Right renal cortex interstitium (tissue), 3 donors: ENCODE measurements at places on chromosomes 2 and 18. TPM values are rescaled to one million over a fixed set of nuclear protein-coding genes. Genes with fewer than 3 reads are reported as not detected.
A peak's percentile ranks its signal among the peaks of the same experiment; 100 is the strongest.

GRCh38 chr2:143263066-143263625, 133.9 kb downstream of the ARHGAP15 start:
- no peak for DNase-seq

The GNLY gene
- polyA plus RNA-seq = 0.17 TPM

DNA sequence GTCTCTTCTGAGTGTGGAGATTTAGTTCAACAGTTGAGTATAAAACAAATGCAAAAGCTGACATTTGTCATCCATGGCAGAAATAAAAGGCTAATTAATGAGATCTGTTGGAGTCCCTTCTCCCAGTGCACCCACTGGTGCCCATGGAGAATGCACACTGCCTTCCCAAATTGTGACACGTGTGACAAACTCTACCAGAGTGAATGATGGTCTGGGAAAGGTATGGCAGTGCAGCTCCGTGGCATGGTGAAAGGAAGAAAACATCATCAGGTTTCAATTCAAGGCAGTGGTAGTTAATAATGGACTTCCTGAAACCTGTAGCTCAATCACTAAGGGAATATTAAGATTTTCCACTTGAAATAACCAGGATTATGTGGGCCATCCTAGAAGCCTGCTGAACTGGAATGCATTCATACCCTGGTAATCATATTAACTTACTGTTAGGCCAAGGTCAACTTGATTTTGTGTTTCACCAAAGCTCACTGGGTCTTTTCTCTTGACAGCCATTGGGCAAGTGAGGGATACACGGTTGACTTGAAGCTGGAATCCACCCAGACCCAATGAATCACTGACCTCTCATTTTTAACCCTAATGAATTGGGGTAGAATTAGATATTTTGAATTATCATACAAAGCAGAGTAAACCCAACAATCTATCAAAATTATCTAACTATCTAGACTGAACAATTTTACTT, 167.6 kb downstream of the AFF3 start:
- DNase-seq = no peak

The MEMO1 gene
- polyA plus RNA-seq = 35.4 TPM

DNA sequence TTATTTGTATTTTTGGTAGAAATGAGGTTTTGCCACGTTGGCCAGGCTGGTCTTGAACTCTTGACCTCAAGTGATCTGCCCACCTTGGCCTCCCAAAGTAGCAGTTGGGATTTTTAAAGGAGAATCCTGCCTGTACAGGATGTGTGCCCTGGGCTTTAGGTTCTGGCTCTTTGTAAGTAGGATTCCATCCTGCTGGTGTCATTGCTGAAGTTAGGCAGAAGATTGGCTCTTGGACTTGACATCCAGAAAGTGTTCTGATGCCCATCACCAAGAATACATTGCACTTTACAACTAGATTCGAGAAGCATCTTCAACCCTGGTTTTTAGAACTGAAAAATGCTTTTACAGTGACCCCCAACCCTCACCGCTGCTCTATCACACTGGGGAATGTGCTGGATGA, 4.4 kb upstream of the TWIST2 start:
- no peak for DNase-seq

DNA sequence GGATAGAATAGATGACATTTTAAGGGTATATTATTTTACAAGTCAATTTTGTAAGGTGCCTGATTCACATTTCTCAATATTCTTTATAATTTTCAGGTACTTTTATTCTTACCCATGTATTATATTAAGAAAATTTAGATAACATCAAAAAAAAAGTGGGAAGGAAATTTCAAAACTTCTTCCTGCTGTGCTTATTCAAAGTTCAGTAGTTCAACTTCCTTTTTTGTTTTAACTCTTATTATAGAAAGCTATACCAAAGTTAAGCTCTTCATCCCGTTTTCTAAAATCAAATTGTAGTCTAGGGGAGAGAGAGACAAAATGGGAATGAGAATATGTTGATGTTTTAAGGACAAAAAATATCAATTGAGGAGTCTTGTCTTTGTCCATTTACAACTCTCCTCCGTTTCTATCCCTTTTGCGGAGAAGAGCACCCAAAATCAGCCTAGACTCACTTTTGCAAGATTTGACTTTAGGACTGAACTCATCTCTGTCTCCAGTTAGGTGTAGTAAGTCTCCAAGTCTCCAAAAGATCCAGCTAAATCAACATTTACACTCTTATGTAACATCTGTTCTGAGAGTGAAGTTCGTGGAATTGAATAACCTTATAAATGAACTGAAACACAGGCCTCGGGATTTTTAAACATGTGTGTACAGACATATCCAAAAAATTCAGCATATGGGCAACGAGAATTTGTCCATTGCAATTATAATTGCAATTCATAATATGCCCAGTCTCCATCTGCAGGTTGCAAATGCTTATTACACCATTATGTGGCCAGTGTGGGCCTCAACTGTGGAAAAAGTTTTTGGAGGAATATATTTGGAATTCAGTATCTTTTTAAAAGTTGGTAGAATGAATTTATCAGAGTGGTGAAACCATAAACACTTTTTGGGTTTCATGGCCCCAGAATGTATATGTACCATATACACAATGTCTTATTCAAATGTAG, 23.9 kb downstream of the FAM124B start:
- no peak for DNase-seq

GRCh38 chr18:31789409-31789808, 28.7 kb upstream of the SLC25A52 start:
- no peak for DNase-seq

DNA sequence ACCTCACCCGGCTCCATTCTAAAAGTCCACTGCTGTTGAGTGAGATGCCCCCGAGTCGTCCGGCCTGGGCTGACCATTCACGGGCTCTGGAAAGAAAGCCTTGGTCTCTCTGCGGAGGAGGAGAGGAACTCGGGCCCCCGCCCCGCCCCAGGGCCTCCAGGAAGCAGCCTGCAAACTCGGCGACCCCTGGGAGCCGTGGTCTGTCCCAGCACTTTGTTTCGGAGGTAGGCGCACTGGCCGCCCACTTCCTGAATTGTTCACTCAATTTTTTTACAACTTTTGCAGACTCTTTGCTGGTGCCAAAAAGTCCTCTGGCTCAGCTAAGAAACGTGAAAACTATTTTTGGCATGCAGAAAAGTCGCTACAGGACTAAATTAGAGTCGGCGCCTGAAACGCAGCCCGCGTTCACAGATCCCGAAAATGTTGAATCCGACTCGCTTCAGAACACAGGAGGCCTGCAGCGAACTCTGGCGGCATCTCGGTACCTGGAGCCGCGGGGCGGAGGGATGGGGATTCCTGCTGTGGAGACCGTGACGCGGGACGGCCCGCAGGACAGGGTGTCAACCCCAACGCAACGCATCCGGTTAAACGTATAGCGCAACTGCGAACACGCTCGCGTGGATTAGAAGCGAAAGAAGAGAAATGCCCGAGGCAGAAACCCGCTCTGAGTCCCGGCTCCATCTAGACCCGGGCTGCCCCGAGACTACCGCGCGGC, 1.5 kb downstream of the PXDN start:
- peak; percentile 83 for DNase-seq

- DNase-seq = no peak
Measured at GRCh38 chr2:143936848-143937722, 582.8 kb downstream of the ZEB2 start.

DNA sequence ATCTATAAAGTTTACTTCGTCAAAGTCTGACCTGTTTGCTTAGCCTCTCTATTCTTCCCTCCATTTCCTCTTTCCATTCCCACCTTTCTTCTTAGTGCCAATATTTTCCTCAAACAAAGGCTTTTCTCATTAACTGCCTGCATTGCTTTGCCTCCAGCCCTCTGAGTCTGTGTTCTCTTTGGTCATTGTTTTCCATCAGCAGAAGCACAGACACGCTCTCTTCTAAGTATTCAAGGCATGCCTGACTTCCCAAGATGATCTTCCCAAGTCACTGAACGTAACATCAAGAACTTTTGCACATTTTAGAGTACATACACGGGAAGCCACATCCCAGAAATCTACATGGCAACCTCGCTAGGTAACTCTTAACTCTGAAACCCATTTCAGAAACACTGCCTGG, 32.6 kb upstream of the ANXA4 start:
- no peak for DNase-seq

GRCh38 chr2:160145471-160145870, 54.6 kb downstream of the ITGB6 start:
- no peak for DNase-seq

DNA sequence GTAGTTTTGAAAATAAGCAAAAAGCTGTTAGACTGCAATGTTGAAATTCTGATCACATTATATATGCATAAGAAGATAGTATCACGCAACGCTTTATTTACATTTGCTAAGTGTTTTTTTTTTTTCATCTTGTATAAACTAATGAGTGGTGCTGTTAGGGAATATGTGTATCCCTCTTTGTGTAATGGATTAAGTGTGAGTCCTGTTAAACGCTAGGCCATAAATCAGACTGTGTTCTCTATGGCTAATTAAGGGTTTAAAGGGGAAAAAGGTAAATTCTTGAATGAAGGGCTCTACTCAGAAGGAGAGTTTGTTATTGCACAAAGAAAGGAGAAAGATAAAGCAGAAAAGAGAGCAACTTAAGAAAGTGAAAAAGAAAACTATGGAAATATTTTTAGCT, 4.8 kb upstream of the ASXL3 start:
- no peak for DNase-seq

DNA sequence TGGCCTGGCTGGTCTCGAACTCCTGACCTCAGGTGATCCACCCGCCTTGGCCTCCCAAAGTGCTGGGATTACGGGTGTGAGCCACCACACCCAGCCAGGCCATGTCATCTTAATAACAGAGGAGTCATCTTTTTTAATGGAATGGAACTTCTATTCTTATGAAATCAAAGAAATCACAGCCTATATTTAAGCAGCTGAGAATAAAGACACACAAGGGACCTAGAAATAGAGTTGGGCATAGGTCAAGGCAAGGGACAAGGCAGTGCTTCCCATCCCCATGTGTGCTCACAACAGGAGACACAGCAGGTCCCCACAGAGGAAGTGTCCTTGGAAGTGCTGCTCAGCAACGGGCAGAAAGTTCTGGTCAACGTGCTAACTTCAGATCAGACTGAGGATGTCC, 3.2 kb downstream of the SNX17 start:
- no peak for DNase-seq

The PCBP1 gene
- polyA plus RNA-seq = 260 TPM

GRCh38 chr18:28961669-28962228, 784.8 kb upstream of the CDH2 start:
- DNase-seq = no peak

The CFAP221 gene
- polyA plus RNA-seq = 19.6 TPM

The RAB11FIP5 gene
- polyA plus RNA-seq = 45.0 TPM

GRCh38 chr2:234178330-234179030, 128.0 kb downstream of the SPP2 start:
- DNase-seq = no peak

DNA sequence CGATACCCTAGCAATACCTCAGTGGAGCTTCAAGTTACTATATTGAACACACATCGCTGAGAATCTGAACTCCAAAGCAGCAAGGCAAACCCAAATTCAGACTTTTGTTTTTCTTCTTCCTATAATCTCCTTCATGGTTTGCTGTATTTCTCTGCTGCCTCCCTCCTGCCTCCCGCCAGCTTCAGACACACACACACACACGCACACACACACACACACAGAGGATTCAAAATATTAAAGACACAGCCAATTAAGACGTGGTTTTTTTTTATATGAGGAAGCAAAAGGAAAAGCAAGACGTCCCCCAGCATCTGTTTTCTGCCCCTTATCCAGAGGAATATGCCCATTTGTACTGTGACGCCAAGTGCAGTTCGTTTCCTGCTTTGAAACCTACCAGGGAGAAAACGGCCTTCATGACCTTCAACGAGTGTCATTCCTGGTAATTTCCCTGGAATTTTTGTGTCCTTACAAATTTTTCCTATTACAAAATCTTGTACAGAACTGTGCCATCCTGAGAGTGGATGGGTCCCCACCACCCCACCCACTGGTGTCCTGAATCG, 547.9 kb upstream of the ID2 start:
- DNase-seq = no peak

The RNF149 gene
- polyA plus RNA-seq = 39.3 TPM

- DNase-seq = no peak
Measured at GRCh38 chr2:174667250-174667860, 69.8 kb upstream of the WIPF1 start.

The PRKAG3 gene
- 0.07 TPM for polyA plus RNA-seq

The CXCR1 gene
- not detected for polyA plus RNA-seq

GRCh38 chr2:109214651-109215371, 85.8 kb downstream of the SH3RF3 start:
- no peak for DNase-seq

GRCh38 chr2:177020524-177021119, 192.0 kb upstream of the HNRNPA3 start:
- DNase-seq = no peak

DNA sequence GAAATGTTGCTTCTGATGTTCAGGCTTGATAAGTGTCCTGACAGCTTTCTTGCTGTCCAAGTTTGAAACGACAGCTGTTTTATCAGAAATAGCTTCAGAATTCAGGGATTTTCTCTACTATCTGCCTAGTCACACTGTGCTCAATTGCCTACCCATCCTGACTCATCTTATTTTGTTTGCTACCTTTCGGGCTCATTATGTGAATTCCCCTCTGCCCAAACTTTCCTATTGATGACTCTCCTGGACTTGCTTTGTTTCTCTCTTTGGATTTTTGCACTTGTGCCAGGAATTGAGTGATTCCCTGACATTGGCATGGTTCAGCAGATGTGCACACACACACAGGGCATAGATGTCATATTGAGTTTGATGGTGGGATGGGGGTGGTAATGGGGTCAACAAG, 1052.6 kb upstream of the PIK3C3 start:
- no peak for DNase-seq

DNA sequence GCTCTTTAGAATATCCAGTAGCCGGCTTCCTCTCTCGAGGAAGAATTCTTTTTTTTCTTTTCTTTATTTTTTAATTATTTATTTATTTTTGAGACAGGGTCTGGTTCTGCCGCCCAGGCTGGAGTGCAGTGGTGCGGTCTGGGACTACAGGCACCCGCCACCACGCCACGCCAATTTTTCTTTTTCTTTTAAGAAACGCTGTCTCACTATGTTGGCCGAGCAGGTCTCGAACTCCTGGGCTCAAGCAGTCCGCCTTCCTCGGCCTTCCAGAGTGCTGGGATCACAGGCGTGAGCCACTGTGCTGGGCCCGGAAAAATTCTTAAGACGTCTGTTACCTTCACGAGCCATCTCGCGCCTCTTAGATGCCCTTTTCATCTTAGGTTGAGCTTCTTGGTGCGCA, 931 bp upstream of the TMEM131 start:
- DNase-seq = no peak

- DNase-seq = no peak
Measured at GRCh38 chr18:8480506-8481328, 128.5 kb upstream of the RAB12 start.

- no peak for DNase-seq
Measured at GRCh38 chr2:215280326-215280725, 31.5 kb upstream of the ATIC start.

- no peak for DNase-seq
Measured at GRCh38 chr18:3966642-3967358, 488.3 kb downstream of the DLGAP1 start.

DNA sequence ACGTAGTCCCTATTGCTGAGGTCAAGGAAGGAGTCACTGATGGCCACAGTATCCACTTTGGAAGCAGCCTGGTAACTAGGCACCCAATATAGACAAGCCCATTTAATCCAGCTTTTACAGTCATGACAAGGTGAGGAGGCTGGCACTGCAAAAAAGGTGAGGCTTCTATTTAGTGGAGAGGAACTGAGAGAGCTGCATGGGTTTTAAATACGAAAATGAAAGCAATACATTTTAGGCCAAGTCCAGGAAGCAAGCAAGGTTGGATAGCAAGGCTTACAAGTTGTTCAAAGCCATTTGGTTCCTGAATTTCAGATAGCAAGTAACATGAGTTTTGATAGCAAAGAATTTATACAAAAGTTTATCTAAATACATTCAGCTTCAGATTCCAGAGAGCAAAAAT, 80.4 kb downstream of the SGPP2 start:
- no peak for DNase-seq

The IL1F10 gene
- polyA plus RNA-seq = not detected
